ENCODE measurements at places on chromosomes 13 and 19. TPM values are rescaled to one million over a fixed set of nuclear protein-coding genes. Genes with fewer than 3 reads are reported as not detected.

FPR3 gene
- 0.23 TPM for total RNA-seq

SRRM5 gene
- 0.17 TPM for total RNA-seq

SKA3 gene
- 2.1 TPM for total RNA-seq

ALOX5AP gene
- 0.26 TPM for total RNA-seq

SPRED3 gene
- total RNA-seq, result 0.35 TPM

ZNF468 gene
- 8.2 TPM for total RNA-seq

TGFB1 gene
- total RNA-seq, result 28.7 TPM

C19orf18 gene
- total RNA-seq, result not detected

ATXN8OS gene
- total RNA-seq, result not detected

NFIX gene
- 89.2 TPM for total RNA-seq

NCR1 gene
- not detected for total RNA-seq

ZNF724 gene
- 0.34 TPM for total RNA-seq

TMEM150B gene
- not detected for total RNA-seq

CRTC1 gene
- total RNA-seq, result 4.0 TPM

KLK1 gene
- total RNA-seq, result not detected

ATP1A3 gene
- total RNA-seq, result not detected

ZNF565 gene
- 2.7 TPM for total RNA-seq

RYR1 gene
- 2.0 TPM for total RNA-seq

FBXO27 gene
- 1.5 TPM for total RNA-seq

ERICH4 gene
- not detected for total RNA-seq

FFAR2 gene
- total RNA-seq, result not detected

RDH8 gene
- not detected for total RNA-seq

TSHZ3 gene
- 8.4 TPM for total RNA-seq

SYNE4 gene
- not detected for total RNA-seq

ZNF554 gene
- 3.1 TPM for total RNA-seq

CD22 gene
- total RNA-seq, result not detected

FRY gene
- total RNA-seq, result 1.7 TPM

ZNF667 gene
- 3.3 TPM for total RNA-seq

RFPL4AL1 gene
- not detected for total RNA-seq

PSG3 gene
- total RNA-seq, result not detected

PCDH9 gene
- total RNA-seq, result 8.4 TPM

TMEM238 gene
- total RNA-seq, result 0.23 TPM

DACH1 gene
- 0.09 TPM for total RNA-seq

VSIG10L gene
- total RNA-seq, result 2.0 TPM

ZNF579 gene
- 10.7 TPM for total RNA-seq

SERTM1 gene
- total RNA-seq, result not detected

OR7A5 gene
- not detected for total RNA-seq

RASGRP4 gene
- total RNA-seq, result 0.12 TPM

TSSK6 gene
- total RNA-seq, result 2.0 TPM

PHLDB3 gene
- 12.9 TPM for total RNA-seq

MAG gene
- 0.82 TPM for total RNA-seq

RXFP2 gene
- not detected for total RNA-seq

FBXO17 gene
- total RNA-seq, result 42.8 TPM

IZUMO4 gene
- 0.82 TPM for total RNA-seq

KPNA3 gene
- total RNA-seq, result 19.4 TPM

NLRP7 gene
- not detected for total RNA-seq

PROZ gene
- total RNA-seq, result not detected
